ENCODE measurements at places on chromosomes 5 and 9.

DNA sequence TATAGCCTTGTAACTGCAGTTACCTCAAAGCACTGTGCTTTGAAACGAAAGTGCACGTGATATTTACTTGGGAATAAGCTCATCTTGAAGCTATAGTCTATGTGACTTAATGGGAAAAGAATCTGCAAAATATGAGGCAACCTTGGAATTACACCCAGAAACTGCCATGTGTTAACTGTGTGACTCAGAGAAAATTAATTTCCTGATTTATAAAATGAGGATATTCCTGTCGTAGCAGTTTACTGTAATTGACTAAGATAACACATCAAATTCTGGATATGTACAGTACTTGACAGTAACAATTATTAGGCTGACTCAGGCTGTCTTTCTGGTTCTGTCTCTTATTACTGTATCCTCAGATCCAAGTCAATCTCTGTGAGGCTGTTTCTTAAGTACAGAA lies 1079.9 kb upstream of the ACO1 start:
- no peak for DNase-seq

DNA sequence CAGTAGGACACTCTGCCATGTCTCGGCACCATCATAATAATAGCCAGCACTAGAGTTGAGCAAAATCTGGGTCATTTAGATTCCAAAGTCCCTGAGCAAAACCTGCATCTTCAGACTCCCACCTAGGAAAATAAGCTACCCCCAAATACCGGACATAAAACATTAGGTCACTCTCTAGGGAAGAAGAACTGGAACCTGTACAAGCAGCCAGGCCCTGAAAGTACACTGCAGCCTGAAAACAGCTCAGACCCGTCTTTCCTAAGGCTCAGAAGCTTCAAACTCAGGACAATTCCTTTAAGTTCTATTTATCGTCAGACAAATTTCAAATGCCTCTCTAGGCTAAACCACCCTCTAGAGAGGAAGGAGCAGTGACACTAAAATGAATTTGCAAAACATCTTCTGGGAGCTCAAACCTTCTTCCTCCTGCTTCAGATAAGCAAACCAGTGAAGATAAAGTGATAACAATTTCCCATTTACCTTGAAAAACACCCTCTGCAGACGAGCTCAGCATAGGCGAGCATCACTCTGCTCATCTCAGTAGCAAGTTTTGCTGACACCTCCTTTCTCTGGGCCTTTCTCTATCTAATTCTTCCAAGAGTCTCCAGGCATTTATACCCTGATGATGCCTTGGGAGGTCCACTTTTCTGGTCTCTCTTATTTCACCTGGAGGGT lies 34.0 kb downstream of the ADAM19 start:
- no peak for DNase-seq

DNA sequence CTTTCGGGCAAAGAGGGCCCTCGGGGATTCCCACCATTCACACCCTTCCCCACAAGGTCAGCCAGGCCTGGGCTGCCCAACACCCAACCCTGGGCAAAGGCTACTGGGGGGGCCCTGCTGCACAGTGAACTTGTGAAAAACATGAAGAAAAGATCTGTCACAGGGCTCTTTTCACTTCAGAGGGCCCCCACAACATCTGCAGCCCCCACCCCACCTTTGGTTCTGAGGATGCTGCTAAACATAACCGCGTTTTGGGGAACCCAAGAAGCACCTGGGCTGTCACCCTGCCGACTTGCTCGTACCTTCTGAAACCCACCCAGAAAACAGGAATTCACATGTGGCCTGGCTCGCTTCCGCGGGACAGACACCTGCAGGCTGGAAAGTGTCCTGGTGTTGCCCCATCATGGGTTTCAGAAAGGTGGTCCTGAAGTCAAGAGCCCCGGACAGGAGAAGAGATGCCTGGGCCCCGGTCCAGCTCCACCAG lies 29.3 kb downstream of the B4GALT1 start:
- DNase-seq: no peak

DNA sequence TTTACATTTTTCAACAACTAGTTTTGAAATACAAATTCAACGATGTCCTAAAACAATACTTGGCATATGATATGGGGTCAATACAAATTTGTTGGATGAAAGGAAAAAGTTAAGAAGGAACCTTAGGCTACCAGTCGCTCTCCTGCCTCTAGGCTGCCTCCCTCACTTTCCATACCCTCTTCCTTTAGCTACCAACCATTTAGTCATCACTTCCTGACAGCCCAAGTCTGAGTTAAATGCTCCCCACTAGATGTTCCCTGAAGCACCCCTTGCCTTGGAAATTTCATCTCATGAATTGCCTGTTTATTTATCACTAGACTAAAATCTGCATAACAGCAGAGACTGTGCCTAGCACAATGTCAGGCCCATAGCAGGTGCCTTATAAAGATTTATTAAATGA lies 2.7 kb upstream of the LARS1 start:
- no peak for DNase-seq

- no peak for DNase-seq
Measured at GRCh38 chr9:1939466-1939865, 75.7 kb upstream of the SMARCA2 start.
